ENCODE measurements at places on chromosomes 2 and 18.

DNA sequence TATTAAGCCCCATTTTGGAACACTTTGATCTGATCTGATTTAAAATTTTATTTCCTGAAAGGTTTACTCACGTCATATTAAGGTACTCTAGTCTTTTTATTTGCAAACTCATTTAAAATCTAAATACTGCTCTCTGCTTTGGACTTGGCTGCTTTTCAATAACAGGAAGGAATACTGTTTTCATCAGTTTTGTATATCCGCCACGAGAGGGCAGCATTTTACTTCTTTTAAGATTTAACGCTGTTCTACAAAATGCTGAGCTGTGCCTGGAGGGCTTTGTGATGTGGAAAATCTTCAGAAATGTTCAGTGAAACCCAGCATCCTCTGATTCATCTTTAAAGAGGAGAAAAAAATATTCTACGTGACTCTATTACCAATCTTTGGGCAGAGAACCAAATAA is 37.5 kb upstream of the SLC38A11 start:
- DNase-seq, result peak; percentile 91

GRCh38 chr2:2021995-2022394 is 277.7 kb upstream of the PXDN start:
- DNase-seq, result no peak

GRCh38 chr2:218334531-218334930 is 22.1 kb upstream of the CATIP start:
- DNase-seq, result no peak

DNA sequence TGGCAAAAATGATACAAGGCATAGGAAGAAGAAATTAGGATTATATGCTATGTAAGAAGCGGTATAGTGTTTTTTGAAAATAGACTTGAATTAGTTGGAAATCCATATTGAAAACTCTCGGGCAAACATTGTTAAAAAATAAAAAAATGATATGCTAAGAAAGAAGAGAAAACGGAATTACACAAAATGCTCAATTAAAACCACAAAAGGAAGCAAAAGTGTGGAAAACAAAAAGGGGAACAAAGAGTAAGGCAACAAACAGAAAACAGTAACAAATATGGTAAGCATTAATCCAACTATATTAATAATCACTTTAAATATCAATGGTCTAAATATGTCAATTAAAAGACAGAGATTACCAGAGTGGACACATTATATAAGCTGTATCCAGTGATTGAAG is 58.4 kb downstream of the TXNL1 start:
- no peak for DNase-seq

All from fibroblast of skin of scalp (primary cell).